Naive thymus-derived CD4-positive, alpha-beta T cell (primary cell): ENCODE measurements at places on chromosomes 5 and 9.

GRCh38 chr9:19116107-19116790 lies 11.0 kb downstream of the PLIN2 start:
- no peak for DNase-seq

DNA sequence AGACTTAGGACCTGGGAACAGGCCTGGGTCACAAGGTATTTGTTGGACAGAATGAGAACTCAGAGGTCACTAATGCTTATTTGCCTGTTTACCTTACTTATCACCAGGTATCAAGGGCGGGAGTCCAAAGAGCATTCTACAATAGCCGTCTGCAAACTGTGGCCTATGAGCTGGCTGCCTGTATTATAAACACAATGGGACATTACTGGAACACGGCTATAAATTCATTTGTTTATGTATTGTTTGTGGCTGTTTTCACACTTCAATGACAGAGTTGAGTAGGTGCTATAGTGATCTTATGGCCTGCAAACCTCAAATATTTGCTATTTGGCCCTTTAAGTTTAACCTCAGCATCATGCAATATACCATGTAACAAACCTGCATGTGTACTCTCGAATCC lies 76.6 kb upstream of the ASTN2 start:
- DNase-seq: no peak

GRCh38 chr9:87587356-87587745 lies 89.7 kb downstream of the DAPK1 start:
- no peak for DNase-seq

GRCh38 chr5:151081431-151082281 lies 822 bp upstream of the TNIP1 start:
- no peak for DNase-seq

DNA sequence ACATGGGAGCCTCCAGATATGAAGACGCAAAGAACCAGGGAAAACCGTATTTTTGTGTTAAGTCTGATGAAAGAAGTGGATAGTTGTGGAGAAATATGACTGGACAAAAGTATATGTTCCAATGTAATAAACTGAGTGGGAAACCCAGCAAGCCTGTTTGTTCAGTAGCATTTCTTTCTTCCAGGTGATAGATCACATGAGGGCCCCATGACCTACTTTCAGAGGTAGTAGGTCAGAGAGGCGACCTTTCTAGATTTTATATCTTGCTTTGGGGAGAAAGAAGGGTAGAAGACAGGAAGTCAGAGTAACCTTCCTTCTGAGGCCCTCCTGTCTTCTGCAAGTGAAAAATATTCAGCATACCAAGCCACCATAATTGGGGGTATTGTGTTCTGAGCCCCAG lies 31.5 kb downstream of the CCDC171 start:
- no peak for DNase-seq

DNA sequence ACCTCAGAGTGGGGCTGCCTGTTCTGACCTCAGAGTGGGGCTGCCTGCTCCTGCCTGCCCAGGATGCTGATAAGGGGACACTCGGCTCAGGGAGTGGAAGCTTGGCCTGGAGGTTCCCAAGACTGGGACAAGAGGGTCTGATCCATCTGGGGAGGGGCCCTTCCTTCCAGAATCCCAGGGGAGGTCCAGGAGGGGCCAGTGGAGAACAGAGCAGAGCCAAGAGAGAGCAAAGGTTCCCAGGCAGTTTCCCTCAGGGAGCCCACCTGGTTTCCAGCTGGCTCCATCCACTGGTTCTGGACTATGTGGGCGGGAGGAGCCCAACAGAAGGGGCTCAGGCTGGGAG lies 49.1 kb upstream of the RNU6ATAC start:
- DNase-seq: no peak
